ENCODE measurements at places on chromosomes 12 and 14.

- no peak for DNase-seq
Measured at GRCh38 chr14:74259513-74259912, 20.3 kb downstream of the VSX2 start.

DNA sequence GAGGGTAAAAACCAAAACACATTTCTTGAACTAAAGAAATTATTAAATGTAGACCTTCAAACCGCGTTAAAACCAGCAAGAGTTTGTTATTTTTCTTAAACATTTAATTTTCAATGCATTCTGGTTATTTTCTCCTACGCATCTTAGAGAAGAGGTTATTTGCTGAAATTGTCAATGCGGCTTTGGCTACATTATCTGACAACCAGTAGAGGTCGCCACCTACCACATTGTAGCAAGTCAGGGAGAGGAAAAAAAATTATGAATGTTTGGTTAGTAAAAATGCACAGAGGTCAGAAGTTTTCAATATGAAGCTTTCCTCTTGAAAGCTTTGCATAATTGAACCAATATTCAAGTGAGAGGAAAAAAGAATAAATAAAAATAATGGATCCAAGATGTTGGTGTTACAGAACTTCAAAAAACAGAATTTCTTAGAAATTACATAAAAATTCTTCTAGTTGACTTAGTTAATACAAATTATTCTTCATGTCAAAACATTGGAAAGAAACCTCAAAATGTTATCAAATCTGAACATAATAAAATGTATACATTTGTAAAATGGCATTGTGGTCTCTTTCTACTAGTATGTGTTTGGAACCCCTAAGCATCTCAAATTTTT lies 159.4 kb upstream of the TMTC2 start:
- no peak for DNase-seq

DNA sequence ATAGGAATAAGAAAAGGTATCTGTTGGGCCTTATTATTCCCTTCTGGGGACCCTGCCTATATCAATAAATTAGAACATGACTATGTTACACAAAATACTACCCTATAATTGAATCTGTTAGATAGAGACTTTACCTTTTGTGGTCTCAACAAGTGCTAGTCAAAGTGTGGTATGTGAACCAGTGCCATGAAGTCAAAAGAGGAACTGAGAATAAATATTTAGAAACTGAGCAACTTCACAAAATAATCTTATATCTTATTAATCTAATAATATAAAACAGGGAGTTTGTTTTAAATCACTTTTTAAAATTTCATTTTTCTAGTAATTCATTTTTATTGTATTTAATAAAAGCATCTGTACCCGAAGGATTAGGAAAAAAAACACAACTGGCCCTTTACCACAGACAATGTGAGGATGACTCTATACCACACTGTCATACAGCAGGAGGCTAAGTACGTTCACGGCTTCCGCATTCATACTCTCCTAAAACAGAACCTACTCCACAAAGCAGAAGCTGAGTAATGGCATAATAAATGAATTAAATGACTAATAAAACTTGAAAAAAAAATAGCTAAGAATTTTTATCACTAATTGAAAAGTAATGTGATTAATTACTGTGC lies 42.1 kb downstream of the SEC23A start:
- DNase-seq: no peak

- no peak for DNase-seq
Measured at GRCh38 chr12:92408072-92408900, 262.6 kb upstream of the BTG1 start.

- no peak for DNase-seq
Measured at GRCh38 chr12:107115119-107115518, 21.8 kb upstream of the CRY1 start.

- DNase-seq: no peak
Measured at GRCh38 chr14:44759277-44759676, 202.5 kb downstream of the KLHL28 start.

DNA sequence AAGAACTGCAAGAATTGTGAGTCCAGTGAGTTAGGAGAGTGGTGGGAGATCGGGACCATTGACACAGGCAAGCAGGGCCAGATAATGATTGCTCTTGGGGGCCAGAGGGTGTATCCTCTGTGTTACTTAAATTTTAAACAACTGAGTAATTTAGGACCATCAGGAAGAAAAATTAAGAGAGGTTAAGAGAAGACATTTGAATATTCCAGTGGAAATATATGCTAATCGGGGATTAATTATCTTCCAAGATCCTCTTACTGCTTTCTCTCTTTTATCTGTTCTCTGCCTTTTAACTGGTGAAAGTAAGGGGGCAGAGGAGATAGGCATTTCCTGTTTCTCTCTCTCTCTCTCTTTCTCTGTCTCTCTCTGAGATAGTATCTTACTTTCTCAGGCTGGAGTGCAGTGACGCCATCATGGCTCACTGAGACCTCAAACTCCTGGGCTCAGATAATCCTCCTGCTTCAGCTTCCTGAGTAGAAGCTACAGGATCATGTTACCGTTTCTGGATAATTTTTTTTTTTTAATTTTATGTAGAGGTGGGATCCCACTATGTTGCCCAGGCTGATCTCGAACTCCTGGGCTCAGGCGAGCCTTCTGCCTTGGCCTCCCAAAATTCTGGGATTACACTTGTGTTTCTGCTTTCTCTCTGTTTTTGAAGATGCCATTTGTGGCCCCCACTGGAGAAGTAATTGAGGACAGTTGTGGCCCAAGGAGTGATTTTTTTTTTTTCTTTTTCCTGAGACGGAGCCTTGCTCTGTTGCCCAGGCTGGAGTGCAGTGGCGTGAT lies 85.1 kb downstream of the DIP2B start:
- DNase-seq: no peak

DNA sequence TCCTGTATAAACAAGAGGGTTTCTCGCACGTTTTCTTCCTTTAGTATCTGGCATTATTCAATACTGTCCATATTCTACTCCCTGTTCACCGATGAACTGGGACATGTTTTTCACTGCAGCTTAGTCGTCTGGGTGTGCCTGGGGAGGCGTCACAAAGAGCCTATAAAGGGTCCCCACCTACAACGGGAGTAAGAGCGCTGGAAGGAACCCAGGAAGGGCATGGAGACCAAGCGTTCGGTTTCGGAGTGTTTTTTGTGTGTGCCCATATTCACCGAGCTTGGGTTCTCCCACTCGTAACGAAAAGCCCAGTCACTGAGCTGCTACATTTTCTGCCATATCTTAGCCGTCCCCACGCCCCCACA lies 592 bp upstream of the USP15 start:
- DNase-seq: no peak

- DNase-seq: no peak
Measured at GRCh38 chr14:77470224-77470870, 12.5 kb downstream of the AHSA1 start.

DNA sequence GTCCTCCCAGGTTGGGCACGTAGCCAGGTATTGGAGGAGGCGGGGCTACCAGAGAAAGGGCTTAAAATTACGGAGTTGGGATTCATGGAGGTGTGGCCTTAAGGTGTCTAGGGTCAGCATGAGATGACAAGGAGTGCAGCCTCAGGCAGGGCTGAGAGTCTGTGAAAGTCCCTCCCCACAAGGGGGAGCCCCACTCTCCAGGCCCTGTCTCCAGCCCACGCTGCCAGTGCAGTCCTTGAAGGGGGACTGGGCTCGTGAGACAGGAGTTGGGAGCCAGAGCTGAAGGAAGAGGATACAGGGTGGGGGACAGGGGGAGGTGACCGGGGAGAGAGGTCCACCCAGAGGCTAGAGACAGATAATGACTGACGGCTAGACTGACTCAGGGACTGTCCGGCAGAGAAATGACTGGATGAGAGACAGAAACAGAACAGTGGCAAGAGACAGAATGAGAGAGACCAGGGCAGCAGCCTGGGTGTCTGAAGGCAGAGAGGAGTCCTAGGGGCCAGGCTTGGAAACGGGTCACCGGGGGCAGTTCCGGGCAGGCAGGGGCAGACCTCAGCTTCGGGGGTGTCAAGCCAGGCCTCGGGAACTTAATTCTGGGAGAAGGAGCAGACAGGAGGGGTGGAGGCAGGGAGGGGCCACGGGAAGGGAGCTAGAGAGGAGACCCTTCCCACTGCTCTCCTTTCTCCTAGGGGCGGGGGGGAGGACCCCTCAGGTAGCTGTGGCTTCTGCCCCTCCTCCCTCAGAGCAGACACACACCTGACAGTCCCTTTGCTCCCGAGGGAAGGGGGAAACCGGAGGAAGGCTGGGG lies 970 bp downstream of the CDH24 start:
- DNase-seq: no peak

GRCh38 chr14:44771496-44771895 lies 190.3 kb downstream of the KLHL28 start:
- DNase-seq: no peak

GRCh38 chr12:123151457-123152454 lies 866 bp upstream of the PITPNM2 start:
- DNase-seq: peak; percentile 83

- DNase-seq: no peak
Measured at GRCh38 chr12:109558374-109559199, 14.7 kb downstream of the MMAB start.

GRCh38 chr14:67999290-67999689 lies 179.7 kb downstream of the RAD51B start:
- DNase-seq: no peak

- DNase-seq: no peak
Measured at GRCh38 chr14:81085596-81085995, 130.2 kb downstream of the TSHR start.

- no peak for DNase-seq
Measured at GRCh38 chr14:75609606-75610475, 31.4 kb downstream of the FLVCR2 start.

GRCh38 chr12:64229796-64230195 lies 7.7 kb upstream of the KICS2 start:
- DNase-seq: no peak

- no peak for DNase-seq
Measured at GRCh38 chr12:27673101-27673718, 23.0 kb upstream of the REP15 start.

- DNase-seq: no peak
Measured at GRCh38 chr14:75342762-75343599, 64.4 kb downstream of the FOS start.

DNA sequence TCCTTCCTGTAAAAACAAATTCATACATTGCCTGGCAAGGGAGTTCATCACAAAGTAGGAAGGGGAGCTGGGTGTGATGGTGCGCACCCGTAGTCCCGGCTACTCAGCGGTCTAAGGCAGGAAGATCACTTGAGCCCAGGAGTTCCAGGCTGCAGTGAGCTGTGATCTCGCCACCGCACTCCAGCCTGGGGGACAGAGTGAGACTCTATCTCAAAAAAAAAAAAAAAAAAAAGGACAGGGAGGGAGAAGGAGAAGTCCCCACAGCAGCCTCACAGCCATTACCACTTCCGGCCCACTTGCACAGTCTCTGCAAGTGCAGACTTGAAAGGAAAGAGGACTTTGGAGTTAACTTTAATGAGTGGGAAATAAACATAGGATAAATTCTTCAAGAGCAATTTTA lies 121.0 kb downstream of the FBXL14 start:
- no peak for DNase-seq

DNA sequence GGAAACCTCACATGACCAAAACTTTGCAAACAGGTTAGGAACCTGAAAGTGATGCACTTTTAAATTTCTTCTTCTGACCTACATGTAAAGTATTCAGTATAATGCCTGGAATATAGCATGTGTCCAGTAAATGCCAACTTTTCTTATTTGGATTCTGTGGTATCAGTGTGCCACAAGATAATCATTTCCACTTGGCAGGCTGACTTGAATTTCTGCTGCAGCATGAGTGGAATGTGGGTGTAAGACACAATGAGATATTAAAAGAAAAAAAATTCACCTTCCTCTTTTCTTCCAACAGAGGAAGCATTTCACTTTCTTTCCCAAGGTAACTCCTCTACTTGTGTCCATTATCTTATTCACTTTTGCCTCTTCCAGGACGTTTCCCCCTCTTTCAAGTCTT lies 141.9 kb upstream of the PRKD1 start:
- no peak for DNase-seq

- no peak for DNase-seq
Measured at GRCh38 chr14:21024585-21025370, at the start of gene NDRG2. Gene NDRG2 (minus strand): TSS chr14:21025061. CDS start chr14:21023315, 1,746 bp downstream.

DNA sequence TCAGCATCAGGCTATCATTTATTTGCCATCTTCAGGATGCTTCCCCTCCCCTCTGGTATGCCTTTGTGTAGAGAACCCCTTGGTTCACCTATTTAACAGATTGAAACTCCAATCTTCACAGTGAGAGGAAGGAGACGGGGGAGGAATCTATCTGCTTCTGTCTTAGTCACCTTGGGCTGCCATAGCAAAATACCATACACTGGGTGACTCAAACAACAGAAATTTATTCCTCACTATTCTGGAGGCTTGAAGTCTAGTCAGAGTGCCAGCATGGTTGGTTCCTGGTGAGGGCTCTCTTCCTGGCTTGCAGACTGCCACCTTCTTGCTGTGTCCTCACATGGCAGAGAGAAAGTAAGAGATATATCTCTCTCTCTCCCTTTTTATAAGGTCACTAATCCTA lies 13.5 kb upstream of the EML1 start:
- DNase-seq: no peak

- peak; percentile 70 for DNase-seq
Measured at GRCh38 chr14:61471297-61472005, 150.1 kb downstream of the PRKCH start.

- no peak for DNase-seq
Measured at GRCh38 chr12:122835750-122836026, 431 bp downstream of the HIP1R start.

DNA sequence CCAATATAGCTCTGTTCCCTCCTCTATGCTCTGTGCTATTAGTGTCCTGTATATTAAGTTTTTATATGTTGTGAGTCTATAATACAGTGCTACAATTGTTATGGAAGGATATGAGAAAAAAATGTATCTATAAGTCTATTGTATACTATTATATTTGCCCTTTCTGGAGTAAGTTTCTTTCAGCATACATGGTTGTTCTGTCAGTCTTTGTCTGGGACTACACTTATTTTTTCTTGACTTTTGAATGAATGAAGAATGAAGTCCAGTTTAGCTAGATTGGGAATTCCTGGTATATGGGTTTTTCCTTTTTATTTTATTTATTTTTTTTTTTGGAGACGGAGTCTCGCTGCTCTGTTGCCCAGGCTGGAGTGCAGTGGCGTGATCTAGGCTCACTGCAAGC lies 76.0 kb upstream of the DNM1L start:
- no peak for DNase-seq

- no peak for DNase-seq
Measured at GRCh38 chr14:52802597-52802996, 11.2 kb upstream of the GNPNAT1 start.

DNA sequence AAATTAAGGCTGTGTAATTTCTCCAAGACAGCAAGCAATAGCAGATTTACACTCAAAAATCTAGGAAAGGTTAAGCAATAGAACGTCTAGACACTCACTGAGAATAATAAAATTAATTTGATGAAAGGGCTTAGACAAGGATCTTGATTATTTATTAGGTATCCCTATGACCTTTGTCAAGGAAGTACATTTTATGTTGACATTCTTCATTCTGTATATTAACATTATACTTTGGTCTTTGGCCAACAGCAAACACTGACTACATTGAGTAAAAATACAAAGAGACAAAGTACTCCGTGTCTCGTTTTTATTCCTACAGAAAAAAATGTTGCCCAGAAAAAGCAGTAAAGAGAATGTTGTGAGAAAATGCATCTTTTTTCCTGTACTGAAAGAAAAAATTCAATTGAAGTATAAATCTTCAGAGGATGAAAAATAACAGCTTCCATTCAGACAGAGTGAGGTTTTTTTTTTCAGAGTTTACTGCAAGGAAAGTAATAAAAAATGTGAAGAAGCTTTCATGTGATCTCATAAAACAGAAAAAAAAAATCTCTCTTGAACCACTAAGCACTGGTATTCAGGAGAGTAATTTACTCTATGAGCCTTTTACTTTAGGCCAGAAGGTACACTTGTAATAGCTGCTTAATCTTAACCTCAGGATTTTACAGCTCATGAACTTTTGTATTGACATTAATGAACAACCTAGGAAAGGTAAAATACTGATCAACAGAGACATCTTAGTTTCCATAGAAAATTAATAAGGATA lies 605.0 kb downstream of the FSCB start:
- no peak for DNase-seq

Data from vagina (tissue), 2 donors.